ENCODE measurements at places on chromosomes 7 and 10.
A peak's percentile ranks its signal among the peaks of the same experiment; 100 is the strongest.

DNA sequence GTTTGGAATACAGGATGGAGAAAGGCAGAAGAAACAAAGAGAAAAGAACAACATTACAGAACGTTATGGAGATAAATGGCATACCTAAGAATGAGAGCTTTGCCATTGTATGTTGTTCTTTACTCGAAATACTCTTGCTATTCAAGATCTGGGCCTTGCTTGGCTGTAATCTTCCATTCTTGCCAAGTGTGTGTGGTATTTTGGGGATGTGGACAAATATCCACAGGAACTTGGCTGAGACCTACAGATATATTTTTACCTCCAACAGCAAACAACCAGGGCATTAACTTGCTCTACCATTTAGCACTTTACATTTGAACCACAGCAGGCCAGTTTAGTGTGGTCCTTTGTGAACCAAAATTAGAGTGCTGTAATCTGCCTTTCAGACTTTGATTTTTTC, 76.3 kb downstream of the DKK1 start:
- no peak for DNase-seq

GRCh38 chr7:115724400-115725056, 306.0 kb downstream of the TFEC start:
- DNase-seq: peak; percentile 68

DNA sequence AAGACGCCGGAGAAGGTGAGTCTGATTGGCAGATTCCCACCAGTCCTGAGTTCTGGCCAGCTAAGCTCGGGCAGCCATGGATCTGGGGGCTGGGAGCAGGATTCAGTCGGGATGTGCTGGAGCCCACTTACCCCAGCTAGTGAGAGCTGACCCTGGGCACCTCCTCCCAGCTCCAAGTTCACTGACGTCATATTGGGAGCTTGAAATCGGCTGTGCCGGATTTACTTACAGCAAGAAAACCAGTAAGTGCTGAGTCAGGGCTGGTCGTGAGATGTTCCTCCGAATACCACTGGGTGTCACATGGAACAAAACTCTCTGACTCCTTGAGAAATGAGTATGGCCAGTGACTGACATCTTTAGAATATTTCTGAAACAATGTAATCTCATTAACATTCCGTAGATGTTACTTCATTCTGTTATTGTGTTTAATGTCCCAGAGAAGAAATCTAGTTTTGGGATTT, 621.2 kb downstream of the SDK1 start:
- no peak for DNase-seq

GRCh38 chr7:127730658-127731276, 78.8 kb downstream of the SND1 start:
- DNase-seq: no peak

DNA sequence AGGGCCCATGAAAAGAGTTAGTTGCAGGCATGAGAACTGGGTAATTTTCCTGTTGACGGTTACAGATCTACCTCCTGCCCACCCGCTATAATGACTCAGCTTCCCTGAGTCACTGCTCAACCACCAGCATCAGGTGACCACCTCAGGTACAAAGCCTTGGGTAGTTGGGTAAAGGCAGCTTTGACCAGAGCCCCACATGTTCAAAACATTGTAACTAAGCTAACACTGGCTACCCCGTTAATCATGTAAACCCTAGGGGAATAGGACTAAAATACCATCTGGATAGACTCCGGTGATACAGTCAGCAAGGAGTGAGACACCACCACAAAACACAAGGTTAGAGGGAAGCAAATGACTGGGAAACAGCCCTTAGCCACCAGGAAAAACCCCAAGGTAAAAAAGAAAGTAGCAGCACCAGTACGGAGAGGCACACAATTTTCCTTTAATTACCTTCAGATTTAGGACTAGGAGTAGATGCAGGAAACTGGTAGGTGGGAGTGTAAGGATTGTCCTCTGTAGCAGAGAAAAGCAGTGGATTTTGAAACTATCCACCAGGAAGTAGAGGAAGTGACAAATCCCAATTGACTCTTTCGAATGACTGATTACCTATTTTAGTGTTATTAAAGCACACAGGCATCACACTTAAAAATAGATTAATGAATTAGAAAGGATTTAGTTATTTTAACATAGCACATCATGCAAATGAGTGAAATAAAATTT, 103.5 kb upstream of the PDLIM1 start:
- no peak for DNase-seq

GRCh38 chr7:46133072-46133471, 212.0 kb upstream of the IGFBP3 start:
- DNase-seq: no peak

- DNase-seq: no peak
Observed at GRCh38 chr10:100043344-100043743, 33.6 kb upstream of the DNMBP start.

- no peak for DNase-seq
Observed at GRCh38 chr7:28168393-28169158, 12.0 kb downstream of the JAZF1 start.

Data from NCI-H446 (cell line).